ENCODE measurements at places on chromosomes 16 and 17.

DNA sequence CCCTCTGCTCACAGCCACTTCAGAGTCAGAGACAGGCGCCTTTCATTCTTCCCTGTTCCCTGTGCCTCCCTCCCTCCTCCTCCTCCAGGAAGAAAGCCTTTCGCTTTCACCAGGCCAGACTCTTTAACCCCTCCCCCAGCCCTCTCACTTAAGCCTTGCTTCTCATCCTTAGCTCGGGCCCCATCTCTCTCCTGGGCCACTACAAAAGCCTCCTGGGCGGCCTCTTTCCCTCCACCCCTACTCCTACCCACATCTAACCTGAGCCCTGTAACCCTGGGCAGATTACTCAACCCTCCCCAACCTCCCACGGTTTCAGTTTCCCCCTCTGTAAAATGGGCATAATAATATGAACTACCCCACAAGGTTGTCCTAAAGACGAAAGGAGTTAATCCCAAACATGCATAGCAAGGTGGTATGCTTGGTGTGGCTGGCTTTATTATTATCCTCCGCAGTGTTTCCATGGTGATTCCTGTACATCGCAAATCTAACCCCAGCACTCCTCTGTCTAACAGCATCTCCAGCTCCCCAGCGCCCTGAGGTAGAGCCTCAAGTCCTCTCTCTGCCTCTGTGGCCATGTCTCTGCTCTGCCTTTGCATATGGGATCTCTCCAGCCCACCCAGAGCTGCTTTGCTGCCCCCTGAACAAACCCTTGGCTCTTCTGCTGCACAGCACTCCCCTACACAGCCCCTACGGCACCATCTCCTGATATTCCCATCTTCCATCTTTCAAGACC, 17.7 kb downstream of the PIMREG start:
- DNase-seq = no peak

DNA sequence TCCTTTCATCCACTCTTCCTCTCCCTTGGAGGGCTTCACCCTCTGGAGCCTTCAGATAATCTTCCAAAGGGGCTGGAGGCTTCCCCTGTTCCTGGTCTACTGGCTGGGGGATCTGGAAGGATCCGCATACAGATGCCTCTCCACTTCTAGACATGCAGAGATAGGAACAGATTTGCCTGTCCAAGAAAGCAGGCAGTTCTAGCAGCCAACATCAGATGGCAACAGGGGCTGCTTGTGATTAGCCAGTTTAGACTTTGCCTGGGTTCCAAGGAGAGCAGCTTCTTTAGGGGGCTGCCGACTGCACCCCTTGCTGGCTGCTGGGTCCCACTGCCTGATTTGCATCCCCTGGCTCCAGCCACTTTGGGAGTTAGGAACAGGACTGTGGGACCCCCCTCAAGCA, 6.2 kb upstream of the CD300A start:
- no peak for DNase-seq

- DNase-seq = no peak
These were observed 114.5 kb downstream of the ABCC6 start for GRCh38 chr16:16108759-16109158.

DNA sequence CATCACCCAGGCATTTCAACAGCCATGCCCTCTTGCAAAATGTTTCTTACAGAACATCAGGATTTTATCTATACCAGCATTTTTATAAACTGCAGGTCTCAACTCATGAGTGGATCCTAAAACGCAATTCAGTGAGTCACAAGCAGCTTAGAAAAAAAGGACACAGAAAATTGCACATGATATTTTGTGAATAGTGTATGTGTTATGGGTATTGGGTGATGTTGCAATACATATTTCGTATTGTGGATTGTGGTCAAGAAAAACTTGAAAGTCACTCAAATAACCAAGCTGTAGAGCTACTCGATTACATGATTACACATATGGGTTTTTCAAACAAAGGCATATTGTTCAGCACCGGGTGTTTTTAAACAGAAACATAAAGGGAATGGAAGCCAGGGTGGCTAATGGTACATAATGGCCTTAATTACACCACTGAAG, 1.4 kb downstream of the WIPI1 start:
- DNase-seq = no peak

DNA sequence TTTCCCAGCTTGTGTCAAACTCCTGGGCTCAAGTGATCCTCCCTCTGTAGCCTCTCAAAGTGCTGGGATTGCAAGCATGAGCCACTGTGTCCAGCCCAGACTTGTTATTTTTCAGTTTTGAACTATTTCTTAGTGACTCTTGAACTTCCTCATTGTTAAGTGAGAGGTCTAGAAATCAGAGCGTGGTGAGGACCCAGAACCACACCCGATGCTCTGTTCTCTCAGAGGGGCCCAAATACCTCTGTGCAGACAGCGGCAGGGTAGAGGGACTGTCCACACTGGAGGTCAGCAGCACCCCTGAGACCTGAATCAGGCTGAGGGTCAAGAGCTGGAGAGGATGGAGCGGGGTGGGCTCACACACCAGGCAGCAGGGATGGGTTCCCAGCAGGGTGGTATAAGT, 47.7 kb upstream of the MEAK7 start:
- no peak for DNase-seq

- no peak for DNase-seq
These were observed 72.8 kb upstream of the C16orf82 start for GRCh38 chr16:26993963-26994362.

- no peak for DNase-seq
These were observed 11.2 kb downstream of the CHD9NB start for GRCh38 chr16:53041320-53042051.

- DNase-seq = no peak
These were observed 105.6 kb upstream of the CHMP6 start for GRCh38 chr17:80885947-80886582.

GRCh38 chr16:8796469-8797363, 723 bp downstream of the TMEM186 start:
- no peak for DNase-seq

DNA sequence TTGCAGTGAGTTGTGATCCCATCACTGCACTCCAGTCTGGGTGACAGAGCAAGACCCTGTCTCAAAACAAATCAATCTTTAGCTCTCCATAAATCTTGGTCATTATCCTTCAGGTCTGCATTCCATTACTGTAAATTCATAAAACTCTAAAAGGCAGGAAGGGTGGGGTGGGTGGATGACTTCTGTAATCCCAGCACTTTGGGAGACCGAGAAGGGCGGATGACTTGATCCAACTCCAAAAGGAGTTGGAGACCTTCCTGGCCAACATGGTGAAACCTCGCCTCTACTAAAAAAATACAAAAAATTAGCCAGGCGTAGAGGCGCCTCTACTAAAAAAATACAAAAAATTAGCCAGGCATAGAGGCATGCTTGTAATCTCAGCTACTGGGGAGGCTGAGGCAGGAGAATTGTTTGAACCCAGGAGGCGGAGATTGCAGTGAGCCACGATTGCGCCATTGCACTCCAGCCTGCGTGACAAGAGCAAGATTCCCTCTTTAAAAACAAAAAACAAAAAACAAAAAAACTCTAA, 2.2 kb upstream of the UBE2Z start:
- no peak for DNase-seq

DNA sequence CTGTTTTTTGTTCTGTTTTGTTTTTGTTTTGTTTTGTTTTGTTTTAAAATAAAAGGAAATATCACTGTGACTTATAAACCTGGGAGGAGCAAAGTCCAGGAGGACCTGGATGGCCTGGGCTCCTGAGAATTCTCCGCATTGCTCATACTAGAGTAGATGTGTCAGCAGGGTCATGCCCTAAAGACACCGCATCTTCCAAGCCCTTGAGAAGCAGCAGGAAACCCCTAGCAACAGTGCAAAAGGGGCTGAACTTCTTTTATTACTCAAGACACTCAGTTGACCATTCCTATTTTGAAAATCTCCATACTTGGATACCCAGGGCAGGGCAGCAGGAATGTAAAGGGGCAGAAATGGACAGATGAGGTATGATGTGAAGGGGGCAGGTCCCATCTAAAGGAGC, 51.8 kb downstream of the SYT17 start:
- no peak for DNase-seq

GRCh38 chr16:27906883-27907282, 156.6 kb downstream of the GSG1L start:
- no peak for DNase-seq

GRCh38 chr17:61662741-61663140, 71.7 kb upstream of the NACA2 start:
- no peak for DNase-seq

- DNase-seq = no peak
These were observed 469 bp downstream of the AMZ2 start for GRCh38 chr17:68248199-68248825.

DNA sequence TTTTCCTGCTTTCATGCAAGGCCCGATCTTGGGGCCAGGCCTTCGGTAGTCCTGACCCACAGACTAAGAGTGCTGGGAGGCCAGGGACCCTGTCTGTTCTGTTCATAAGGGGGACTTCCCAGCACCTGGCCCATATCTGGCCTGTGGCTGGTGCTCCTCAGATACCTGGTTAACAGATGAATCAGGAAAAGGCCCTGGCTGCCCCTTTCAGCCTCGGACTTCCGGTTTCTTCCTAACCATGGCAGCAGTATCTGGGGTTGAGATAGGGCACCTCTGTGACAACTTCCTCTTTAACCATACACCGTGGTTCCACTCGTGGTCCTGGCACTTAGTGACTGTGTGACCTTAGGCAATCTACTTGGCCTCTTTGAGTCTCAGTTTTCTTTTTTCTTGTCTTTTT, 18.4 kb downstream of the PLCG2 start:
- DNase-seq = no peak

- no peak for DNase-seq
These were observed 38.4 kb downstream of the RMI2 start for GRCh38 chr16:11383481-11384183.

- no peak for DNase-seq
These were observed 26.8 kb upstream of the GOSR1 start for GRCh38 chr17:30450125-30451027.

DNA sequence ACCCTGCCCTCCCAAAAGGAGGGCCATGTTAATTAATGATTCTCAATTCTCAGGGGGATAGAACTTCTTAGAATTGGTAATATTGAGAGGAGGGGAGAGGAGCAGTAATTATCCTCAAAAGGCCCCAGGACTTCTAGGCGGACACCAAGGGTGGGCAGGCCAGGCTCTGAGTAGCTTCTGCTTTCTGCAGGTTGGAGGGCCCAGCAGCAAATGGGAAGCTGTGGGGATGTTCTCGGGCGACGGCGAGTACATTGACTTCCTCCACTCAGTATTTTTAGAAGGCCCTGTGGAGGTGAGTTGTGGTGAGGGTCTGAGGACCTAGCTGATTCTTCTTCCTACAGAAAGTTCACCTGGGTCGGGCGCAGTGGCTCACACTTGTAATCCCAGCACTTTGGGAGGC, 57.5 kb downstream of the DNAH2 start:
- DNase-seq = no peak

DNA sequence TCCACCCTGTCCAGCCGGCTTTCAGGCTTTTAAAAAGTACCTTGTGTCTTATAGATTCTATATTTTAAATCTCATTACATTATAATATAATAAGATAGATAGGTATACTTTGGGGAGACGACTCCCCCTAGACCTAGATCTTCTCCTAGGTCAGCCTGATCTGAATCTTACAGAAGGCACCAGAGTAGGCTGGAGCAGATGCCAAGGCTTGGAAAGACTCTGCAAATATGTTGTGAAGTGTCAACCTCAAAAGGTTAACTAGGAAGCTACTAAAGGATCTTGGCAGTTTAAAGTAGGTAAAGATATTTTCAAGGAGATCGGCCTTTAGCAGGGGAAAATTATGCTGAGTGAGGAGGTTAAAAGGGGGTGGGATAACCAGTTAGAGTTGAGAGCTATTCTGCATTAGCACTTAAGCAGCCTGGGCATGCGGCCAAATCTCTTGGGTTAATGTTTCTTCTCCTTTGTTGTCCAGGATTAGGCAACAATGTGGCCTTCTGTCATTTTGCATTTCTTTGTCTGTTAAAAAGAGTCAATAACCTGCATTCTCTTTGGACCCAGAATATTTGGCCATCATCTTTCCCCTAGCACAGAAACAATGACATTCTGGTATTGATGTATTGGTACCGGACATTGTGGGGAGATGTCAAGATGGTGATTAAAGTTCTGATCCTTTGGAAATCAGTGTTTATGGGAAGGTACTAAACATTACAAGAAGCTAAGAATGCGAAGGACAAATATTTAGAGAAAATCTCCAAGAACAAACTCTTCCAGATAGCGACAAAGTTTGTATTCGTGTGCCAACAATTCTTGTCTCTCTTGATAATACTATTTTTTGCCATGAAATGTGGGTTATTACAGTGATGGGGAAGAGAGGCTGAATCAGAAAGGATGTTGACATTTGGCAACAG, 51.2 kb upstream of the DHX40 start:
- no peak for DNase-seq

DNA sequence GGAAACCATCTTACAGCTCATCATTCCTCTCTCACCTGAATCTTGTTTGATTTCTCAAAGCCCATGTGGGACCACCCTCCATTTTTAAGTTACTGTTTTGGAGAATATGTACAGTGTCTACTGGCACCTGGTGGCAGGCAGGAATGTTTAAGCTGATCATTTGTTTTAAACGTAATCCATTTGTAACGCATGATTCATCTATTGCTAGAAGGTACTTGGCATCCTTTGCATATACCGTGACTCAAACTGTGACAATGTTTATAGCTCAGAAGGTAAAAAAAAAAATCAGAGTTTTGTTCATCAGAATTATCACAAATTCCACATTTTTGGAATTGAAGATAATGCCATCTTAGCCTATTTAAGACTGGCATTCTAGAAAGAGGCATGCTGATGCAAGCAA, 1007.5 kb upstream of the EEF2KMT start:
- no peak for DNase-seq

DNA sequence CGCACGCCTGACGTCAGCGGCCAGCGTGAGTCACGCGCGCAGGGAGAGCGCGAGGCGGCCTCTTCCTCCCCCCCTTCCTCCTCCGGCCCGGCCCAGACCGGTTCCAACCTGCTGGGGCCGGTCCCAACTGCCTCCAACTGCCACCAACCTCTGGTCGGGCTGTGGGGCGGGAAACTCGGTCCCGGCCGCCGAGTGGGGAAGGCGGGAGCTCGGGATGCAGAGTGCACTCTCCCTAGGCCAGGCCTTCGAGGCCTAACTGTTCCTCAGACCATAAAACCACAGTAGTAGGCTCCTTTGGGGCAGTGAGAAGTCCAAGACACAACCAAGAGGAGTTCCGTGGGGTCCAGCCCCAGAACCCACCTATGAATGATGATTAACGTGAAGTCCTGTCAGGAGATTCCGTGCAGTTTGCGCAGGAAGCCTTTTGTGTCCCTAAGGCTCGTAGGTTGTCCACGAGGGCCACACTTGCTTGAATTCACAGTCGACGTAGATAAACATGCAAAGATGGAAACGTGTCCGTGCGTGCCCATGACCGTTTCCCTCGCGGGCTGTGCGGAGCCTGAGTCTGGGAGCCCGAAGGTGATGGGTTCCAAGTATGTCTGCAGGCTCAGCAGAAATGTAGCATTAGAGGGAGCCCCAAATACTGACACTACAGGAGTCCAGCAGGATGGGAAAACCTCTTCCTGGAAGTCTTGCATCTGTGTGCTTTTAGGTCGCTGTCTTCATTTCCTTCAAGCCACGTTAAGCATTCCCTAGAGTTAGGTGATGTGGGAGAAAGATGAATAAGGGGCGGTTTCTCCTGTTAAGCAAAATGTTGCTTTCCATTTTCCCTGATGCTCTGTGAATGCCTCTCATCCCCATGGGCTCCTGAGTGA, 647 bp downstream of the UNK start:
- DNase-seq = no peak
